PC-3 (cell line): ENCODE measurements at places on chromosomes 5 and 9. TPM values are rescaled to one million over a fixed set of nuclear protein-coding genes. Genes with fewer than 3 reads are reported as not detected.

Gene SPATA31C1
- total RNA-seq = not detected in 2 replicates

Gene TAF11L4
- not detected in 2 replicates for total RNA-seq

Gene ACTL7A
- not detected in 2 replicates for total RNA-seq

Gene GRXCR2
- total RNA-seq = not detected in 2 replicates

Gene PCDHGB2
- total RNA-seq = 1.4 and 2.2 TPM in 2 replicates

DNA sequence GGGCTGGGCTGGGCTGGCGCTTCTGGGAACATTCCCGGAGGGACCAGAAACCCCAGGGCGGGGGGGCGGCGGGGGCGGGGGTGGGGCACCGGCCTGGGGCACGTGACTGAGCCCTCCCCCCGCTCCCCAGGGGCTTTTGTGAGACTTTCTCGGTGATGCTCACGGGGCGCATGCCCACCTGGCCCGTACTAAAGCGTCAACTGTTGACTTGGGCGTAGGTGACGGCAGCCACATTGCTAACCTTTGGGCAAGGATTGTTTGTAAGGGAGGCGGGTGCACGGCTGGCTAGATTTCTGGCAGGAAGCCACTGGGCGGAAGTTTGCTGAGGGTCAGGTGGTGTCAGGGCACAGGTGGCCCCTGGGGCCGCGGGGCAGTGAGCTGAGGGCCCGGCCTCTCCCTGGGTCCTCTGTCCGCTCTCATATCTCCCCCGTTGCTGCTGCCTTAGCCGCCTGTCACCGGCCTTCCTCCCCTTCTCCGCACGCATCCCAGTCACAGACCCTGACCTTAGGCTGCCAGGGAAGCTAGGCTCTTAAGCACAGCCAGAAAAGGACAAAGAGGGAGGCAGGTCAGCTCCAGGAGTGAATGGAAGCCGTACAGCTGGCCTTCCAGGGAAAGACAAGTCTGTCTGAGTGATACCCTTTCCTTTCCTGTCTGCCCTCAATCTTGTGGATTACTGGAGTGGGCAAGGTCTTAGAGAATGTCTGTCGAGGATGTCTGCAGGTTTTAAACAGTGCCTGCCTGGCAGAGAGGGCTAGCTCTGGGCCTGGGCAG, 812 bp downstream of the CACFD1 start:
- DNase-seq = peak; percentile 28

DNA sequence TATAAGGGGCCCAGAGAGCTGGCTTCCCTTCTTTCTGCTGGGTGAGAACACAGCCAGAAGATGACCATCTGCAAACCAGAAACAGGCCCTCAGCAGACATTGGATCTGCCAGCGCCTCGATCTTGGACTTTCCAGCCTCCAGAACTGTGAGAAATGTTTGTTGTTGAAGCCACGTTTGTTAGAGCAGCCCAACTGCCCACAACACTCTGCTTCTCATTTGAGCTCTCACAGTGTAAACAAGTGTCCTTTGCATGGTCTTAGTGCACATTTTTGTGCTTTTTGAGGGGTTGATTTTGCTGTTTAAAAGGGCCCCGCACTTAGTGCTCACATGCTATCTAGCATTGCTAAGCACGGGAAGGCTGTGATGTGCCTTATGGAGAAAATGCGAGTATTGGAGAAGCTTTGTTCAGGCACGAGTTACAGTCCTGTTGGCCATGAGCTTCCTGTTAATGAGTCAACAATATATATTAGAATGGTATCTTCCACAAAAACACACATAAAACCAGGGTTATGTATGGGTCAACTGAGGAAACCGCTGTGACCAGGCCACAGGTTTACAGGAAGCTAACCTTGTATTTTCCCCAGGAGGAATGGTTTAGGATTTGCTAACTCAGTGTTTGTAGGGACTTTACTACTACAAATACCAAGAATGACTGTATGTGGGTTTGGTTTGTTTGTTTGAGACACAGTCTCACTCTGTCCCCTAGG, 11.9 kb downstream of the CMBL start:
- DNase-seq = peak; percentile 72

GRCh38 chr5:105501315-105501714, 1938.7 kb upstream of the NUDT12 start:
- DNase-seq = no peak

DNA sequence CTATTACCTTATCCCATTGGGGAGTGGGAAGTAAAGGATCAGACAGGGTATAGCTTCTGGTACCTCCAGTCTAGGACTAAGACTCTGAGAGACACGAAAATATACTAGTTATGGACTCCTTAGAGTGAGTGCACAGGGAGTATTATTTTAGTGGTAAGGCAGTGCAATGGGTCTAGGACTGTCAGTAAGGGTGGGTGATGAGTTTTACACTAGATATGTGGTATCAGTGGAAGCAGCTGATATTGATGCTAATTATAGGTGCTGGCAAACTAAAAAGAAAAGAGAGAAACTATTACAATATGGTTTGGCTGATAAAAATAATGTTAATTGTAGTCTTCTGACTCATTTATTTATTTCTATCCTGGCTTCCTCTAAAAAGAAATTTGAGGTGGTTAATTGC, 118.6 kb downstream of the UNC13B start:
- no peak for DNase-seq

DNA sequence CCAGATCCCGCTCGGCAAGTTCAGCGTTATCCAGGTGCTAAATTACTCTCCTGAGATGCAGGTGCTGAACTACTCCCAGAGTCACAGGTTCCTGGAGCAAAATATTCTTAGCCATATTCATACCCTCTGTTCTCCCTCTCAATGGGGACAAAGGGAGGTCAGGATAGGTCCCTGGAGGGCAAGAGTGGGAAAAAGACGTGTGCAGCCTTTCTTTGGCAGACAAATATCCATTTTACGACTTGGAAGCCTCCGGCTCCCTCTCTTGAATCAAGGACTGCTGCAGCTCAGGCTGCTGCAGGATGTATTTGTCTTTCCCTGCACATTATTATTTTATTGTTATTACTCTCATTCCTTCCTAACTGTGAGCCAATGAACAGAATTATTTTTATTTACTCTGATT, 590.2 kb downstream of the NR2F1-AS1 start:
- no peak for DNase-seq

GRCh38 chr5:157516626-157517325, 56.8 kb downstream of the NIPAL4 start:
- DNase-seq = peak; percentile 69

DNA sequence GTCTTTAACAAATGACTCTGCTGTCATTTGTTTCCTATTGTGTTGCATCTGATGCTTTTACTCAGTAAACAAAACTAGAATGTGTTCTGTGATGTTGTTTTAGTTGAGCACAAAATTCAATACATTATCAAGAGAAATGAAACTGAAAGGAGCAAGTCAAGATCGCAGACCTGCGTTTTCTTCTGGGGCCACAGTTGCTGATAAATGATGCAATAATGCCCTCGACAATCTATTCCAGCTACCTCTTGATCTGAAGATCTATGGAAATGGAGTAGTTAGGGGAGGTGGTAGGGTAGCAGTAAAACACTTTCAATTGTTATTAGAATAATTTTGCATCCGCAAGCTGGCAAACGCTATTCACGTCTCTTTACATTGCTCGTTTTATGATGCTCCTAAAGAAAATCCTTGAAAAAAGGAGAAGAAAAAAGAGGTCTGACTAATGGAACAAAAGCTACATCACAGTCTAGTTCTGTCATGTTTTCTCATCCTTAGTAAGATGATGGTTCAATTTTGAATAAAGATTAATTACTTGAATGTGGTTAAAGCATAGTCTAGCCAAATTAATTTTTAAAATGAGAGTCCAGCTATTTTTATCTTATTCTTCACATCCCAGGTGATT, 1.6 kb downstream of the ZNF366 start:
- no peak for DNase-seq

DNA sequence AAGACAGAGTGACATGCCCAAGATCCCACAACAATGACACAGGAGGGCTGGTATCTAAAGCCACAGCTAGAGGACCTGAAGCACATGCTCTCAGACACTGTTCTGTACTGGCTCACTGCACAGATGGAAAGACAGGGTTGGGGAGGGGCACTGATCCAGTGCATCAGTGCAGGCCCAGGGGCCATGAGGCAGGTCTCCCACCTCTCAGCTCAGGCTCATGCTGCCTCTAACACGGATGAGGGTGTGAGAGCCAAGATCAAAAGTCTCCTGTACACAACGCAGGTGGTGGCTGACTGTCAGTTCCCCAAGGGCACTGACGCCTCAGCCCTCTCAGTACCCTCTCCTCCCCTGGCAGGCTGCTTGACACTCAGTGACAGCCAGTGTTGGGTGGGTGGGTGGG, 10.9 kb downstream of the RAPGEF1 start:
- no peak for DNase-seq

GRCh38 chr9:94822273-94822672, 95.8 kb downstream of the AOPEP start:
- peak; percentile 47 for DNase-seq

DNA sequence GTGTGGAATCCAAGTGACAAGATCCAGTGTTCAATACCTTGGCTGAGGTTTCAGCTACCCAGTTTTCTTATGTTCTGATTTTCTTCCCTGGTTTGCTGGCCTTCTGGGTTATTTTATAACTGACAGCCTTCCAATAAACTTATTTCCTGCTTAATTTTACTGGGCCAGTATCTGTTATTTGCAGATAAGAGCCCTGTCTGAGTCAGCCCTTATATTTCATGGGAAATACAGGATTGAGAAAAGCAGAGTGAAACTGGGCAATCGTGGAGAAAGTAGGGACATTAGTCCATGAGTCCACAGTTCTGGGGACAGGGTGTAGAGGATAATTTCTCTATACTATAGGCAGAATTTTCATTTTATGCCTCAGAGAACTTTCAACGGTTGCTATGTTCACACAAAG, 32.3 kb downstream of the TMEM167A start:
- DNase-seq = no peak

- no peak for DNase-seq
Measured at GRCh38 chr5:556909-557441, 32.7 kb upstream of the SLC9A3 start.

- DNase-seq = peak; percentile 62
Measured at GRCh38 chr9:81855538-81855937, 72.7 kb upstream of the SPATA31D4 start.

GRCh38 chr5:137954131-137954879, 65.0 kb downstream of the PKD2L2 start:
- peak; percentile 65 for DNase-seq

- no peak for DNase-seq
Measured at GRCh38 chr5:151174612-151175101, 17.1 kb upstream of the ANXA6 start.

GRCh38 chr5:16456103-16456832, 9.3 kb downstream of the ZNF622 start:
- DNase-seq = peak; percentile 96

DNA sequence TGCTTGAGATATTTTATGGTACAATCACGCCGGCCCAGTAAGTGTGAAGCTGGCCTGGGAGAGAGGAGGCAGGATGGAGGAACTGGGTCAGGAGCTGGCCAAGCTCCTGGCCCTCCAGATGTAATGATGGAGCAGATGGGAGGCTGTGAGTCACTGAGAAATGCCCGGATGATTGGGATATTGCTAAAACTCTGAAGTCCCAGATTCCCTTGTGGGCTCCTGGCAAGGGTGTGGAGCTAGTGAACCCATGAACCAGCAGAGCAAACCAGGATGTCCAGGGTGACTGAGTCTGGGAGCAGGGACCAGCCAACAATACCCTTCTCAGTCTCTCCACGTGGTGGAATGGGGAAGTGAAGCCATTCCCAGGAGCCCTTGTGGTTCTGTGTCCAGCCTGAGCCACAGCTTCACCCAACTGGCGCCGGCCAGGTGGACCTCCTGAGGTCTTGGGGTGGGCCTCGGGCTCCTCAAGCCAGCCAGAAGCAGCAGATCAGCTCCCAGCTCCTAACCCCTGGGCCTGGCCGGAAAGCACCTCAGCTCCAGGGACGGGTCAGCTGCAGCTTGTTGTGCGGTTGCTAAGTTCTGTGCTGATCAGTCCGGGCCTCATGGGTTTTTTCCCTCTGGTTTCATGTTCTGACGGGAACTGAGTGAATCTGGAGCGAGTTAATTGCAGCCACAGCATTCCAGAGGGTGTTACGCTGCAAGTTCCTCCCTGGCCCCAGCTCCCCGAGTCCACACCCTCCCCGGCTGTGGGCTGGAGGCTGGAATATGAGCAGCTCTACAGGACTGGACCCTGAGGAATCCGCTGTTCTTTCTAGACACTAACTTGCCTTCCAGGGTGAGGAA, 37.6 kb downstream of the DUSP1 start:
- DNase-seq = no peak

- peak; percentile 1 for DNase-seq
Measured at GRCh38 chr5:56481428-56482357, 248.6 kb upstream of the ANKRD55 start.

DNA sequence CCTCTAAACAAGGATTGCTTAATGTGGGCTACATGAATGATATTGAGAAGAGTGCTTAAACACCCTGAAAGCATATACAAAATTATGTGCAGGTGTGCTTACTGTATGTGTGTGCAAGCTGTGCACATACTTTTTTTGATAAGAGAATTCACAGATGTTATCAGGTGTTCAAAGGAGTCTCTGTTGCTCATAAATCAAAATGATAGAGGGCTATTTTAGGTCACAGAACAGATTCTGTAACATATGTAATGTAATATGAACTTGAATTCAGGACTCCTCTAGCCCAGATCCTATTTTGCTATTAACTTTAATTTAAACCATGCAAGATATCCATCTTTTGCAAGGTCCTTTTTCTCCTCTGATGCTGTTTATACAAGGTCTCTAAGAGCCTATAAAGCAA, 38.2 kb downstream of the CCDC192 start:
- no peak for DNase-seq

DNA sequence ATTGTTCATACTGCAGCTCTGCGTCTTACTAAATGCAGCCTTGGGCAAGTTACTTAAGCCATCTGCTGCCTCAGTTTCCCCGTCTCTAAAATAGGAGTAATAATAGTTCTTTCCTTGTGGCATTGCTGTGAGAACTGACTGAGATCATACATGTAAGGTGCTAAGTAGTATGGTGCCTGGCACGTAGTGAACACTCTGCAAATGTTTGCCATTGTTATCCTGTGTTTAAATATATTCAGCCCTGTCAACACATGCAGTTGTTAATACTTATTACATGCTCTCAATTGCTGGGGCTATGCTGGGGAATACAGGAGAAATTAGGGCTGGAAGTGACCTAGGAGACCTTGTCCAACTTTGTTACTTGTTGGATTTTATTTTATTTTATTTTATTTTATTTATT, 105.2 kb upstream of the RAI14 start:
- DNase-seq = no peak

GRCh38 chr5:71786337-71787055, 67.4 kb downstream of the CARTPT start:
- no peak for DNase-seq

GRCh38 chr9:77424993-77425392, 223.1 kb downstream of the GNA14 start:
- peak; percentile 27 for DNase-seq

DNA sequence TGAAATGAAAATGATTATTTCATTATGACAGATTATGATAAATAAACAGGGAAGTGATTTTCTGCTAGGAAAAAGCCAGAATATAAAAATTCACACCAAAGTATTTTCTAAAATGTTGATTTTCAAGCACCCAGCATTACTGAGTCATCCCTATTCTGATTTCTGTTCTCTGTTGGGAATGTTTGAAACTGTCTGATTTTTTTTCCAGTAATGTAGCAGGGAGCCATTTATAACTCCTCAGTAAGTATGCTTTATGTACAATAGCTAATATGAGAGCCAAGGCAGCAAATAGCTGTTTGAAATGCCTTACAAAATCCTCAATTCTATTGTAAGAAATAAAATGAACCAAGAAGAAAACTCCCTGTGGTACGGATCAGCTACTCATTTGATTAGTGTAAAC, 471.7 kb upstream of the TYRP1 start:
- no peak for DNase-seq

- peak; percentile 52 for DNase-seq
Measured at GRCh38 chr9:114558027-114558675, 29.4 kb upstream of the ATP6V1G1 start.
